NCI-H2081 (cell line): ENCODE measurements at places on chromosomes 4 and X.

- DNase-seq: no peak
Measured at GRCh38 chrX:12239356-12240082, 101.2 kb downstream of the FRMPD4 start.

GRCh38 chr4:183181081-183181480, 82.0 kb downstream of the WWC2 start:
- no peak for DNase-seq

GRCh38 chr4:92658318-92658717, 354.6 kb downstream of the GRID2 start:
- no peak for DNase-seq

DNA sequence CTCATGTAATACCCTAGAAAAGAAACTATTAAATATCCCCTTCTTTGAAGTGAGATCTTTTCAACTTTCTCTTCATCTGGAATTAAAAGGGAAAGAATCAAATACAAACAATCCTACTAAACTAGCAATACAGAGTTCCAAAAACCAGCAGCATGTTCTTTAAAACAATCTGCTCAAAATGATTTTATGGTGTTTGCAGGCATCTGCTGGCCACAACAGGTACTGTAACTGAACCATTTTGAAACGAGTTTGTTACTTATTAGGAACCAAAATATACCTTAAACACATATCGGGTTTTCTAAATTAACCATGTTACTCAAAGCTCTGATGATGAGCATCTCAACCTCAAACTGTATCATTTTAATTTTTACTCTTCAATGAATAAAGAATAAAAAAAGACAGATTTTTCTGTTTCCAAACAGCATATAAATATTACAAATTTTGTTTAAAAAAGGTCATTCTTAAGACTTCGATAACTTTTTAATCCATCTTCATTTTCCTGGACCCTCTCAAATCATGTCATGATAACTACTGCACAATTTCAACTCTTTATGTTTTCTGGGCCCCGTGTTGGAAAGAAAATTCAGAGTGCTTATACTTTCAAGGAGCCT, 56.5 kb downstream of the ARAP2 start:
- peak; percentile 62 for DNase-seq

- DNase-seq: no peak
Measured at GRCh38 chrX:150163956-150164726, 199.0 kb upstream of the MAMLD1 start.
